Foreskin keratinocyte (primary cell): ENCODE measurements at places on chromosomes 7 and 10. TPM values are rescaled to one million over a fixed set of nuclear protein-coding genes. Genes with fewer than 3 reads are reported as not detected.
A peak's percentile ranks its signal among the peaks of the same experiment; 100 is the strongest.

DNA sequence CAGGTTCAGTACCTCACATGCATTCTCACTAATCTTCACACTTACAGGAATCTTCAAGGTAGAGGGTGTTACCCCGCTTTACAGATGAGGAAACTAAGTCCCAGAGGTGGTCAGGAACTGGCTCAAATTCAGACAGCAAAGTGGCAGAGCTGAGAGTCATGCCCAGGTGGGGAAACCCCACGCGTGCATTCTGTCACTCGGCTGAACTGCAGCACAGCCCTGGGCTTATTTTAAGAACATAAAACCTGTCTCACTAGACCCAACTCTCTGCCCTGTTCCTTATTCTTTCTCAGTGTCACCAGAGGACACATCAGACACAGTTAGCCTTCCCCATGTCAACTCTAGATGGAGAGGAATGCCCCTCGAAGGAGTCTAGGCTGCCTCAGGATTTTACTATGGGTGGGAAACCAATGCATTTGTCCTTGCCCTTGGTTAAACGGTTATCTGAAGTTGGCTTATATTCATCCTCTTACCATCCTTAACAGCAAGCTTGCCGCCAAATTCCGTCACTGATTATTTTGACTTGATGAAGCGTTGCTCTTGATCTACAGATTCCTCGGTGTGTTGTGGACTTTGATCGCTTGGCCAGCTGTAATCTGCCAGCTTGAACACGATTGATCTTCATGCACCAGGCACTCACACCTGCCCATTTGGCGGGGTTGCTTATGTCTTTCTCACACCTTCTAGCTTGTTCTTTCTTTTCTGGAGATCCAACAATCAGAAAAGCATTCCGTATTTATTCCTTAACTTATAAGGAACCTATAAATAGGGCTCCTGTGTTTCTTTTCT, 627.9 kb downstream of the SDK1 start:
- no peak for DNase-seq

DNA sequence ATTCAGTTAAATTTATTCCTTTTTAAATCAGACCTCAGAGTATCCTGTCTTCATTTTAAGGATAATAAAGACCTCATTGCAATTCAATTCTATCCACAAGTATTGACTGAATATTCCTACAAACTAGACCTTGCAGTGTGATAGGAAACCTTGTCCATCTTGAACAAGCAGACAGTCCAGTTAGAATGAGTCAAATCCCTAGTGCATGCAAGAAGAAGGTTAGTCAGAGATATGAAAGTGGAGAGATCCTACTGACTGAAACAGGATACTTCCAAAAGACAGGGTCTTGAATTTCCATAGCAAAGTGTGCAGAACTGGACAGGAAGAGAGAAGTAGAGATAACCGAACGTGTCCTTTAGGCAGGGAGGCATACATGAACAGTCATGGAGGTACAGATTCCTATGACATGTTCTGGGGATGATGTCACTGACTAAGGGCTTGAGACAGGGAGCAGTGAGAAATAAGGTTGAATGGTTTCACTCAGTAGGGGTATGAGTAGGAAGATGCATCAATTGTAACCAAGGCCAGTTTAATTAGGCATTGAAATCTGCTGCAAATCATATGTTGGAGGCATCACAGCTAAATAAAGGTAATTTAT, 45.2 kb downstream of the PPP1R3A start:
- peak; percentile 17 for DNase-seq

DNA sequence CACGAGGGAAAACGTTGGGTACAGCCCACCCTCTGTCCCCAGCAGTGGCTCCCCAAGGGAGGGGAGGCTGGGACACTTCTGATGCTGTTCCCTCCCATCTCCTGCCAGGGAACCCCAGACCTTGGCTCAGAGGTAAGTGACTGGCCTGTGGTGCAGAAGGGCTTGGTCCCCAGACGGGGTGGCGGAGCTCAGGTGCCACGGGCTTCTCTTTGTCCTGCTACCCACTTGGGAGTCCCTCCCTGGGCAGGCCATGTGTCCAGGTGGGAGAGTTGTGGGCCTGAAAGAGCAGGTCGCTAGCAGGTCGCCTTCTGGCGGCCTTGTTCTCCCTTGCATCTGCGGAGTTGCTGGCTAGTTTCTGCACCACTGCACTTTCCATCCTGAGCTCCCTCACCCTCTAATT, 10.1 kb downstream of the ATP5MF start:
- DNase-seq: no peak

DNA sequence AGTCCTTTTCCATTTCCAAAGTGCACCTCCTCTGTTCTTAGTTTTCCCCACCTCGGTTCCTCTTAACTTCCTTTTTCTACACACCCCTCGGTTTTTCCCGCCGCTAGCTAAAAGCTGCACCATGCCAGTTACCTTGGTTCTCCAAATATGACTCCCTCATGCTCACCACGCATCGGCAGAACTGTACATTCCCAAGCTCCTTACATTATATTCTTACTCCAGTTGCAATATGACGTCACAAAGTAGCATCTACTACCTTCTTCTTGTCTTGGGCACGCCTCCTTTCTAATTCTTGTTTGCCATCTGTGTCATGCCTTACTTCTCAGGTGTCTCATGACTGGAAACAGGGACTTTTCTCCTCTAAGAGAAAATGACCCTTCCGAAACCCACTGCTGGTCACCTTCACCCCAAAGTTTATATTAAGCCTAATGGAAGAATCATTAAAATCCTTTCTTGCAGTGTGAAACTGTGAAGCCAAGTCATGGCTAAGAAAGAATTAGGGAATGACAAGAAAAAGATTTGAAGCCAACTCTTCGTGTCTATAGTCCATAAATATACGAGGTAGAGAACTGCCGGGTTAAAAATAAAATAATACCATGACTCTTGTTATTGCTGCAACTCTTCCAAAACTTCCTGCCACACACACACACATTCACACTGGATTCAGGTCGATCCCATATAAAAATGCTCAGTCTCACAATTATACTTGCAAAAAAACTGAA, 1.7 kb downstream of the ESYT2 start:
- DNase-seq: peak; percentile 48

The SP8 gene
- total RNA-seq: not detected in 2 replicates

The TAS2R39 gene
- total RNA-seq: not detected in 2 replicates
